ENCODE measurements at places on chromosomes 2 and 18.

DNA sequence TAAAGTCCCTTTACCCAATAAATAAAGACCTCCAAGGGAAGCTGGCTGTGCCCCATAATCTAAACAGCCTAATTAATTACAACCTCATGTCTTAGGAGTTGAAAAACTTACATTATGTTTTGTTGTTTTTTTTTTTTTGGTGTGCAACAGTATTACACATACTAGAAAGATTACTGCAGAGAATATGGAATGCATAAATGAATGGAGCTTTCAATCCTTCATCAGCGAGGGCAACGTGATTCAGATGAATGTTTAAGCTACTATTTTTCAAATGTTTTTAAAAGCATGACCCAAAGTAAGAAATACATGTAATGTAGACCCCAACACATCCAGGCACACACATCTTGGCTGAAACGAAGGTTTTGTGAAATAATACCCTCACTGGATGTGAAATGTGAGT lies 167.1 kb upstream of the FN1 start:
- no peak for DNase-seq

DNA sequence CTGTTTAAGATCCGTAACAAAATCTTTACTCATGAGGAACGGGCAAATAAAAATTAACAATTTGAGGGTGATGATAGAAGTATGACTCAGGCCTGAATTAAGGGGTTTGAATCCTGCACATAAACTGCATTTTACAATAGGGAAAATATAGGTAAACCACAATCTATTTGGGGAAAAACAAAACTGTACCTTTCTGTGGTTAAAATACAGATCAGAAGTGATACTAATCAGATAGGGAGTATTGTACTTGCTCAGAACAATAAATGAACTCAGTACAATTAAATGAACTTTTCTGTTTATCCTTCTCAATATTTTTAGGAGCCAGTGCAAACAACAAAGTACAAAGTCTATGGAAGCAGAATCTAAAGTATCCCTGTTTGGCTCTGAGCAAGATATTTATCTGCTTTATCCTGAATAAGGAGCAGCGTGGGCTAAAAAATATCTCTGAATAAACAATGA lies 287.3 kb downstream of the ZNF385B start:
- no peak for DNase-seq

GRCh38 chr2:227759411-227760118 lies 13.9 kb downstream of the SCYGR8 start:
- no peak for DNase-seq

GRCh38 chr18:40692871-40693270 lies 1262.2 kb upstream of the PIK3C3 start:
- DNase-seq: no peak

DNA sequence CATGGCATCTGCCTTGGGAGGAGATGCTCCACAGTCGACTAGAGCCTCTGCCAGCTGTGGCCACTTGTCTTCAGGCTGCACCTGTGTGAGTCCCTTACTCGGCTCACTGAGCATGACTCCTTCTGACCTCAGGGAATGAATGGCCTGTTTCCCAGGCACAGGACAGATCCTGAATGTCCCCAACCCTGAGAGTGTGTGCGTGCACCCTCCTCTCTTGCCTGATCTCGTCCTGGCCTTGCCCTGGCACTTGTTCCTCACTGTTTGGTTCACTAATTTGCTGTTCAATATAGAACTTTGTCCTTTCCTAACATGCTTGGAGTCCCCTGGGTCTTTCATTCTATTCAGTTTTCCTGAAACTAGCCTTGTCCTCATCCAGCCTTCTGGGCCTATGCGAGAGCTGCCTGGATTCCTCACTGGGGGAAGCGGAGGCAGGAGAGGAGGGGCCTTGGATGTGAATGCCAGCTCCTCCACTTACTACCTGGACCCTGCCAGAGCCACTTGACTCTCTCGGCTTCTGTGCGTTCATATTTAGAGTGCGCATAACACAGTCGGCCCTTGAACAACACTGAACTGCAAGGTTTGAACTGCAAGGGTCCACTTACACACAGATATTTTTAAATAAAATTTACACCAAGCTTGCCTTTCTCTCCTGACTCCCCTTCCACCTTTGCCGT lies 184.8 kb downstream of the ACKR3 start:
- DNase-seq: no peak

DNA sequence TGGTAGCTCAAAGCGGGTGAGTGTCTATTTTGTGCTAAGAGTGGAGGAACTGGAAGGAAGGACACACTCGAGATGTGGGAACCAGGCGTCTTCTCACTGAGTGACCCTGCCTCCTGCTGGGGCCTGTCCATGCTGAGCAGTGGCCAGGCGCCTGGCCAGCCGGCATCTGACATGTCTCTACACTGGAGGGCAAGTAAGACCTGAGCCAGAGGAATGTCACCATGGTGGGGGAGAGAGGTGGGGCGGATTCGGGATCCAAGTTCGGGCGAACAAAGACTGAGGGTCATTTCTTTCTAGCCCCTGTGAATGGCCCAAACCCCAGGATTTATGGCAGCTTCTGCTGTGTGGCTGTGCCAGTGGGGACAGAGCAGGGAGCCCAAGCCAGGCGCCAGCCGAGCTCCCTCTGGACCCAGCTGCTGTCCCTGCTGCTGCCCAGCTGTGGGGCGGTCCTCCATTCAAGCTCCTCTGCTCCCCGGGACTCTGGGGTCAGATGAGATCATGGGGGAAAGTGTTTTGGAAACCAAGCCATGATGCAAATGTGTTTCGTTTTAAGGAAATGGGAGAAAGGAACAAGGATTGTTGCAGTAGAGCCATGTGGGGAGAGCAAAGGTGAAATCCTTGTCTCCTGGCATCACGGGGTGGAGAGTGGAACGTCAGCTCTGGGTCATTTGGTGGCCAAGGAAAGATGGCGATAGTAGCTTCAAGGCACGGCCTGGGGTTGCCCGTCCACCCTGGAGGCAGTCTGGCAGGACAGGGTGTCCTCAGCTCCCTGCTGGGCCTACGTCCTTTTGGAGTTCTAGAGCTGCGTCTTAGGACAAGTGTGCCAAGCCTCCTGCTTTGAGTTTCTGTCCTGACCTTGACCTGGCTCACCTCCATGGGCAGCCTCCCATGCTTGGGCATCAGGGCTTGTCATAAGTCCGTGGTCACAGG lies 8.1 kb downstream of the ACKR3 start:
- DNase-seq: no peak

GRCh38 chr18:45562567-45563479 lies 52.5 kb upstream of the SLC14A2 start:
- no peak for DNase-seq

- no peak for DNase-seq
Observed at GRCh38 chr2:171598713-171599319, 76.5 kb downstream of the CYBRD1 start.

DNA sequence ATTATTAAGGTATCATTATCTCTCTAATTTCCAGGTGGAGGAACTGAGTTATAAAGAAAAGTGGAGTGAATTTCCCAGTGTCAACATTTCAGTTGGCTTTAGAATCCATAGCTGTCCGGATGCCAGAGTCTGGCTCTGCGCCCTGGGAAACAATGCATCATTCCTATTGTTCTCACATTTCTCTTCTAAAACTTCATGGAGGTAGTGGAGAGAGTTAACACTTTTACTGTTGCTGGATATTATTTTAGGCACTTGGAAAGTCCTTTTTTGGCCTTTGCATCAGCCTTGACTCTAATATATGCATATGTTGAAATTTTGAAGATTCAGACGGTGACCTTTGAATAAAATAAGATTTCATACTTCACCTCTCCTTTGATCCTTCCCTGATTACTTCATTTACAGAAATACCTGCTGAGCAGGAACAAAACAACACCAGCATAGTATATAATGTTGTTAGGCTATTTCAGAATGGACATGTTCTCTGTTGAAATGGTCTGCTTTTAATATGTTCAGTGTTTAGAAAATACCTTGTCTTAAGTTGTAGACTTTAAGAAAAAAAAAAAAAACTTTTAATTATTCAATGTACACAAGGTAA lies 148.8 kb downstream of the EPHA4 start:
- DNase-seq: no peak

DNA sequence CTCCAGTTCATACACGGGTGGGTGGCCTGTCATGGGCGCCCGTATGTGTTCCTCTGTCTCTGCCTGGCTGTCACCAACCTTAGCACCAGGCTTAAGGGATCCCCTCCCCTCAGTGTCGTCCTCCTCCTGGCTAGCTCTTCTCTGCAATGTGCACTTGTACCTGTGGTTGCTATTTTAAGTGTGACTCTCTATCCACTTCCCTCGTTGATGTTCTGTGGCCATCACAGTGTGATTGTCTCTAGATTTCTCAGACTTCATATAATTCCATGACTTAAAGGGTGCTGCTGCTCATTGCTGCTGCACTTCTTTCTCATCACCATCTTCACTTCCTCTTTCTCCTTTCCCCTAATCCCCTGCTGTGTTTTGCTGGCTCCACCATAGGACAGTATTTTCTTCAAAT lies 143.4 kb downstream of the EML6 start:
- DNase-seq: no peak

DNA sequence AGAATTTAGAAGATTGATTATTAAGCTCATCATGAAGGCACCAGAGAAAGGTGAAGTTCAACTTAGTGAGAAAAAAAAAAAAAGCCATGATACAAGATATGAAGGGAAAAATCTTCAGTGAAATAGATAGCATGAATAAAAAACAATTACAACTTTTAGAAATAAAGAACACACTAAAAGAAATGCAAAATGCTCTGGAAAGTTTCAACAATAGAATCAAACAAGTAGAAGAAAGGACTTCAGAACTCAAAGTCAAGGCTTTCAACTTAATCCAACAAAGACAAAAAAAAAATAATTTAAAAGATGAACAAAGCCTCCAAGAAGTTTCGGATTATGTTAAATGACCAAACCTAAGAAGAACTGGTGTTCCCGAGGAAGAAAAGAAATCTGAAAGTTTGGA lies 105.5 kb downstream of the GRB14 start:
- DNase-seq: no peak

GRCh38 chr18:79645291-79645983 lies 34.2 kb upstream of the CTDP1 start:
- DNase-seq: no peak

- no peak for DNase-seq
Observed at GRCh38 chr2:20670315-20671035, 3.5 kb downstream of the GDF7 start.

- no peak for DNase-seq
Observed at GRCh38 chr2:196409376-196409775, 230.1 kb upstream of the CCDC150 start.

- no peak for DNase-seq
Observed at GRCh38 chr2:207274530-207275189, 108.9 kb upstream of the KLF7 start.

DNA sequence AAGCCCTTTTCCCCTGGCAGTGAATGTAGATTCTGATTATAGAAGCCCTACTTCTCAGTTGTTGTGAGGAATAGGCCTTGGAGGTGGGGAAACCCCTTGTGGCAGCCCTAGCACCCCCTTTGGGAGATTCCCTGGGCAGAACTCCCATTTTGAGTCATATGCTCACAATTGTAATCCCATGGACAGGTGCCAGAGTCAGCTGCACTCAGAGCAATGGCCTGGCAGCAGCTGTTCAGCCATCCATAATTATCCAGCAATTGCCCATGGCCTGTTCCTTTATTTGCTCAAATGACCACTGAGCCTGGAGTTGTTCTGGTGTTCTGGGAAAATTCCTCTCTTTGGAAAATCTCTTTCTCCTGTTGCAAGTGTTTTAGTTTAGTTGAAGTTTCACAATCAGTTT lies 71.7 kb downstream of the PTRHD1 start:
- DNase-seq: no peak

DNA sequence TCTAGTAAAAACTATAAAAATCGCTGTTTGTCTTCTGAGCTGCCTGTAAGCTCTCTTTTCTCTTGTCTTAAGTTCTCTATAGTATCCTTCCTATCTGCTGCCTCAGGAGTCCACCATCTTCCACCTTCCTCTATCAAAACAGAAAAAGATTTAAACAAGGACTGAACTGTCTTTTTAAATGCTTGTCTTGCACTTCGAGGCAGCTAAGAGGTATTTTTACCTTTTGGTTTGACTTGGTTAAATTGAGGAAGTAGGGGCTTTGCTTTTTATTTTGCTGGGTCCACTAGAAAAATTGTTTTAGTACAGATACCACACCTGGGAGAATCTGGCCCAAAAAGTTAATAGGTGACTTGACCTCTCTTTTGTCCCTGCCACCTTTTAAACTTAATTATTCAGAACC lies 12.2 kb downstream of the SESTD1 start:
- DNase-seq: no peak

DNA sequence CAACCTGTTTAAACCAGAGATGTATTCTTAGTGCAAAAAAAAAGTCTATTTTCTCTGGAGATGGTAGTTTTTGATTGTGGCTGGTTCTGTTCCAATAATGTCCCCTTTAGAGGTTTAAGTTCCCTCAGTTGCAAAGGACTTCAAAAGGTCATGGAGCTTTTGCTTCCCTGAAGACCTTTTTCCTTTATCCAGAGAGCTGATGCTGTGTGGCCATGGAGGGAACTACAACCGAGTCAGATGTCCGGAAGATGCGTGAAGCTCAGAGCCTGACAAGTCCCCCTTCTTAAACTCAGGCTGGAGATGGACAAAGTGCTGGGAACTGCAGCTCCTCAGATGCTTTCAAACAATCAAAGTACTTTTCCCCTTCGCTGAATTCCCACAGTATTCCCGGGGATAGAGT lies 176.1 kb downstream of the TMEM18 start:
- DNase-seq: no peak

DNA sequence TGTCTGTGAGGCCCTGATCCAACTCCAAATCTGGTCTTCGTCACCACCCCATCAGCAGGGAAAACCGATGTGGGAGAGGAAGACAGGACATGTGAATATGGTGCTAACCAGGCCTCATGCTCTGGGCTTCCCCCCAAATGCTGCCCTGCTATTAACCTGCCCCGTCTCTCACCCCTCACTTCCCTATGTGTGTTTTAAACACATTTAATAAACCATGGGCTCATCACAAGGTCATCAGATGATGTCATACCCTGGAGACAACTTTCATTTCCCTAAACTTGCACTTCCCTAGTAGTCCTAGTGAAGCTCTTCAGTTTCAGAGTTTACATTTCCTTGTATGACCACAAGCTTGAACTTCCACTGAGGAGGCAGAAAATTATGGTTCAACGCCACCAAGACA lies 49.9 kb downstream of the CD8B2 start:
- no peak for DNase-seq

GRCh38 chr18:49447810-49448745 lies 12.4 kb downstream of the DYM start:
- no peak for DNase-seq

DNA sequence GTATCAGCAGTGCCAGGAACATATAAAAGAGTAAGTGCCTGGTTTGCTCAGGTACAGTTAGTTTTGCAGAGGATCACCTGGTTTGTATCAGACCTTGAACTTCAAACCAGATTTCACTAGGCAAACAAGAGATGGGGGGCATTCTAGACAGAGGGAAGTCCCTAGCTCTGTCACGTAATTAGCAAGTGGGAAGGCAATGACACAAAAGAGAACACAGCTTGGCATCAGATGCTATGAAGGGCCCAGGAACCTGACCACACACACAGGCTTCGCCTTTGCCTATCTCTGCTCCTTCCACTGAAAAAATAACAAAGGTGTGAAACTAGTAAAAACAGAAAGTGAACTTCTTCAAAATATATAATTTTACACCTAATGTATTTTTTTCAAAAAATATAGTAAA lies 62.6 kb downstream of the CERKL start:
- DNase-seq: no peak

Measured in stimulated activated CD8-positive, alpha-beta memory T cell treated with anti-CD3 and anti-CD28 coated beads, Interleukin-4, amount 100 ng/mL, for 4 hours (primary cell).